ENCODE measurements at places on chromosomes 12 and 14. TPM values are rescaled to one million over a fixed set of nuclear protein-coding genes. Genes with fewer than 3 reads are reported as not detected.

The CGRRF1 gene
- total RNA-seq: 10.7 TPM

The IFNG gene
- 0.20 TPM for total RNA-seq

The KCNJ8 gene
- 30.5 TPM for total RNA-seq

The GARIN6 gene
- total RNA-seq: not detected

The SLC2A13 gene
- 14.0 TPM for total RNA-seq

The SERPINA9 gene
- 3.3 TPM for total RNA-seq

The SERPINA5 gene
- total RNA-seq: 0.20 TPM

The ITGA5 gene
- total RNA-seq: 52.3 TPM

The SETD3 gene
- 40.7 TPM for total RNA-seq

The LBHD2 gene
- not detected for total RNA-seq

The ING4 gene
- total RNA-seq: 45.6 TPM

The CARMIL3 gene
- total RNA-seq: 0.69 TPM

The CCDC196 gene
- not detected for total RNA-seq

The C1S gene
- 99.0 TPM for total RNA-seq
